Testis (tissue), 5 donors: ENCODE measurements at places on chromosomes 6 and 20.

- DNase-seq, result no peak
Measured at GRCh38 chr20:54200487-54201267, 7.2 kb upstream of the PFDN4 start.

GRCh38 chr20:48457193-48458002, 370.4 kb downstream of the PREX1 start:
- no peak for DNase-seq

DNA sequence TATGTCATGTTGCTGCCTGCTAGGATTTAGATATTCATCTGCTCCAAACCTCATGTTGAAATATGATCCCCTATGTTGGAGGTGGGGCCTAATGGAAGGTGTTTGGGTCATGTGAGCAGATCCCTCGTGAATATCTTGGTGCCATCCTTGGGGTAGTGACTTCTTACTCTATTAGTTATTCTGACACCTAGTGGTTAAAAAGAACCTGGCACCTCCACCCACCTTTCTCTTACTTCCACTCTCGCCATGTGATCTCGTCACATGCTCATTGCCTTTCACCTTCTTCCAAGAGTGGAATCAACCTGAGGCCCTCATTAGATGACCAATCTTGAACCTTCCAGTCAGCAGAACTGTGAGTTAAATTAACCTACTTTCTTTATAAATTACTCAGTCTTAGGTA, 549.4 kb upstream of the SYNCRIP start:
- peak; percentile 28 for DNase-seq

- DNase-seq, result no peak
Measured at GRCh38 chr6:108030211-108030610, 44.3 kb downstream of the OSTM1 start.

- no peak for DNase-seq
Measured at GRCh38 chr6:162140251-162140852, 587.2 kb downstream of the PRKN start.
